ENCODE measurements at places on chromosomes 3 and 15.

GRCh38 chr3:65318231-65318630 lies 630.4 kb upstream of the ADAMTS9 start:
- no peak for DNase-seq

- no peak for DNase-seq
Measured at GRCh38 chr3:44899683-44900367, 25.4 kb downstream of the TGM4 start.

GRCh38 chr3:140188285-140188684 lies 253.3 kb downstream of the CLSTN2 start:
- DNase-seq, result no peak

GRCh38 chr3:12267376-12268030 lies 21.4 kb upstream of the PPARG start:
- DNase-seq, result no peak

DNA sequence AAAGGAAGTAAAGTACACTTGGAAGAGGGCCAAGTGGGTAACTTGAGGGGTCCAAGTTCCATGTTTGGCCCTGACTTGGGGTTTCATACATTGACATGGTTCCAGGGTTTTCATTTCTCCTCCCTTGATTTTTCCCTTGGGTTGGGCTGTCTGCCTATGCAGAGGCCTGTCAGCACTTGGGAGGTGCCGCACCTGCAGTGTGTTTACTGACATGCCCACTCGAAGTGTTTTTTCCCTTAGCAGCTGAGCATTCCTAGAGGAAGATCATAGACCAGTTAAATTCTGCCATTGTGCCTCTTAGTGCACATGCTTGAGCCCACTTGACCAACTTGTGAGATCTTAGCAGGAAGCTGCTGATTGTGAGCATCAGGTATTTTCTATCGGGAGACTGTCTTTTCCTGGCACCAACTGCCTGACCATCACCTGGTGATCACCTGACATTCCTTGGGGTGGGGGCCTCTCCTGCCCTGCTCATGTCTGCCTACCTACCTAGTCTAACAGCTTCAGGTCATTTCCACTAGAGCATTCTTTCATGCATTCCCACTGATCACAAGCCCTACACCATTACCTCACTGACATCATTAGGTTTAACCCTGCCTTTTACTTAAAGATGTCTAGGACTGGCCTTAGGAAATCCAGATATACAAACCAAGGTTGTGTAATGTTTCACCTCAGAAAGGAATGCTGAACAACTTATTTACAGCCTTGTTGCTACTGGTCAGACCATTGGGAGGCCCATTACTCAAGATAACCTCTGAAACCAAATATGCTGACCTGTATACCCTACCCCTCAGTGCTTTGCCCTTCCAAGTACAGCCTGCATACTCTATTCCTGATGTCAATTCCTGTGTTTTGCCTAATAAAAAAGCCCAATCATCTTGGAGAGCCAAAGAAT lies 68.3 kb downstream of the CD47 start:
- no peak for DNase-seq

- no peak for DNase-seq
Measured at GRCh38 chr15:93709708-93710107, 521.7 kb upstream of the MCTP2 start.

DNA sequence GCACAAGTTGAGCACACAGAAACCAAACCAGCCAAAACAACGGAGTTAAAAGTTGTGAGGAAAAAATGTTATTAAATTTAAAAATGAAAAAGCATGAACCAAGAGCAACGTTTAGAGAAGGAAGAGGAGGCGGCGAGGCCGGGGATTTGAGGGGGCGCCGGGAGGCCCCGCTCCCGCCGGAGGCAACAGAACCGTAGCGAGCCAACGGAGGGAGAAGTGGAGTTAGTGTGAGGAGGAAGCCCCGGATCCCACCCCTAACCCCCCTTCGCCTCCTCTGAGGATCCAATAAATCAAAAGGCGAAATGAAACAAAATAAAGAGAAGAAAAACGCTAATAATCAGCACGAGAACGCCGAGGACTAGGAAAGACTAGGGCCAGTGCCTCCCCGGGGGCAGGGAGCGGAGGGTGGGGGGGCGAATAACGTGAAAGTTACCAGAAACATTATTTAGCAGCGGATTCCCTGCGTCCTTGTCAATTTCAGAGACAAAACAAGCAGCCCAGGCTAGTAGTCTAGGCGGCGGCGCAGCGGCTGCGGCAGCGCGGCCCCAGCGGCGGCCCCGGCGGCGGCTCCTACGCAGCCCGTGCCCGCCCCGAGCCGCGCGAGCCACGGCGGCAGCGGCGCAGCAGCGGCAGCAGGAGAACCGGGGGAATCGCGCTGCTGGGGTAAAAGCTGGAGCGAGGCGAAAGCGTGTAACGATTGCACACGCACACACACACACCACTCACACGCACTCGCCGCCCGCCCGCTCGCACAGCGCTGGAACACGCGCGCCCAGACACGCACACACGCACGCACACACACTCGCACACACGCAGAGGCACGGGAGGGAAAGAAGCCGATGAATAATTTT lies 1.7 kb downstream of the MEIS2 start:
- no peak for DNase-seq

GRCh38 chr3:64188810-64189560 lies 36.3 kb downstream of the PRICKLE2 start:
- no peak for DNase-seq

DNA sequence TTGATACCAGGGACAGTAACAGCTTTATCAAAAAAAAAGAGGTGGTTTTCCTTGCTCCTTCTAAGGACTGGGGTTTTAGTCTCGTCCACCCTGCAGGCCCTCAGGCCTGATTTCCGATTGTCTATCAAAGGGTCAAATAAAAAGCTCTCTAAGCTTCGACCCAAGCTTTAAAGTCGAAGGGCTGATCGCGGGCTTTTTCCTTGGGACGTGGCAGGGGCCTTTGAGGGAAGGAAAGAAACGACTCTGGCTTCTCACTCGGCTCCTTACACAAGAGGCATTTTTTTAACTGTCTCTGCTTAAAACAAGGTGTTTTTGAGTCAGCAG lies 354 bp upstream of the KLHL24 start:
- no peak for DNase-seq

DNA sequence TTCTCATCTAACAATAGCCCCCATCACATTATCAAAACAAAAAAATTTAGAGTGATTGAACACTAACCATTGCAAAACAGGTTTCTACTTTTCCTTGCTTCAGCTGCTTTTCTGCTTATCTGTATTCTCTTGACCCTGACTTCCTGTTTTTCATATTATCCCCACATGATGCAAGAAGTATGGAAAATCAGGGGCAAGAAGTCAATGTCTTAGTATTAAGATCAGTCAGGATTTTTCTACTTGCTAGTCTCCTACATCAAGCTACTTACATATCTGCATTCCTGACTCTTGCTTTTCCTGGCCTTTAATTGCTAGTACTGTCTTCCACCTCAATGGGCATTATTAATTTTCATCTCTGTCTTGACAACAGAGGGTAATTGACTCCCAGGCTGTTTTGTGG lies 300.2 kb downstream of the OTOL1 start:
- DNase-seq, result no peak

GRCh38 chr15:67307156-67307555 lies 52.6 kb downstream of the IQCH start:
- DNase-seq, result no peak

GRCh38 chr3:52288674-52289073 lies 1.0 kb downstream of the GLYCTK start:
- no peak for DNase-seq

DNA sequence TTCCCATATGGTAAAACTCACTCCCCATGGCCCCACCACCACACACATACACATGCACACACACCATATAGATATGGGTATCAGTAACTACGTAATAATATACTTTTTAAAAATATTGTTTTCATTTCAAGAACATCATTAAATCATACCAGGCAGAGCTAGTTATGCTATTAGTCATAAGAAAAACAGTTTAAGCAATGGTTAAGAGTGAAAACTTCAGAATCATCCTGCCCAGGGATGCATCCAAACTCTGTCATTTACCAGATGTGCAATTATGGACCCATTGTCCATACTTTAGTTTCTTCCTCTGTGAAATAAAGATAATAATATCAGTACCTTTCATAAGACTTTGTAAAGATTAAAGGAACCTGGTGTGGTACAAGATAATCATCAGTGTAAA lies 608.3 kb downstream of the RBMS3 start:
- no peak for DNase-seq

DNA sequence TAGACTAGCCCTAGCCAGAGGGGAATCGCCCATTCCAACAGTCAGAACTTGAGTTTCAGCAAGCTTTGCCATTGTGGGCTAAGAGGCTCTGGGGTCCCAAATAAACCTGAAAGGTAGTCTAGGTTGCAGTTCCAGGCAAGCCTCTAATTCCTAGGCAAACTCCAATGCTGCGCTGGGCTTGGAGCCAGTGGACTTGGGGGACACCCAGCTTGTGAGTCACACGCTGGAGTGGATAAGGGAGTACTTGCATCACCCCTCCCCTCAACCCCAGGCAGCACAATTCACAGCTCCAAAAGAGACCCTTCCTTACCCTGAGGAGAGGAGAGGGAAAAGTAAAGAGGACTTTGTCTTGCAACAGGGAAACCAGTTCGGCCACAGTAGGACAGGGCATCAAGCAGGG lies 105.2 kb upstream of the DPPA4 start:
- DNase-seq, result no peak

GRCh38 chr3:182244222-182244971 lies 532.7 kb downstream of the SOX2 start:
- no peak for DNase-seq

DNA sequence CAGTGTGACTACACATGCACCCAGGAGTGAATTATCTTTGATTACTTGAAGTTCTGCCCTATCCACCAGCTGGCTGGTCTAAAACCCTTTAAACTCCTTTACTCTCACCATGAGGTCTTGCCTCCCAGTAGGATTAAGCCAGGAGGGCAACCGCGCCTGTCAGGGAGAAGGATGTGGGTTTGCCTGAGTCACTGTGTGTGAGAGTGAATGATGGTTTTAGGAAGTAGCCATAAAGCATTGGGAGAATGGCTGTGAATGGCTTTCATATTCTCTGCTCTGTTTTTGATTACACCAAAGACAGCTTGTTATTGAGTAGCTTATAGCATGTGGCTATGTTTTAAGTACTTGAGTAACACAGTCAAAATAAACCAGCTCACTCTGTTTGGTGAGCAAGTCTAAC lies 637.7 kb upstream of the TBL1XR1 start:
- no peak for DNase-seq
